Midbrain (tissue), 1 donor: ENCODE measurements at places on chromosomes 12 and 14.

- DNase-seq = peak; percentile 44
These were observed 174.7 kb downstream of the SSPN start for GRCh38 chr12:26370098-26370497.

GRCh38 chr12:92732216-92732615 lies 29.4 kb downstream of the PLEKHG7 start:
- DNase-seq = no peak

GRCh38 chr12:78121969-78122610 lies 291.4 kb downstream of the NAV3 start:
- no peak for DNase-seq

DNA sequence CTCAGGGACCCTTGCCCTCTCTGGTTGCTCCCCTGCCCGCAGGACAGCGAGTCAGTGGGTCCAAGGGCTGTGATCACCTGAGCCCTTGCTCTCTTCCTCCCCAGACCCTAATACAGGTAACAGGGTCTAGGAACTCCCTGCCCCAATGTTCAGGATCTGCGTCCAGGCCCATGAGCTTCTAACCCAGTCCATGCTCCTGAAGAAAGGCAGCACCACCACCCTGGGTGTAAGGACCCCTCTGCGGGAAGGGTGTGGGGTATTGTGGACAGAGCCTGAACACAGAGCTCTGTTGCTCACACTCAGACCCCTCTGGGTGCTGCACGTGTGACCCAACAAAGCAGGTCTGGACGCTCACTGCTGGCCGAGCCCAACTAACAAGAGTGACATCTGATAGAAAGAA lies 18.3 kb downstream of the GLRX5 start:
- no peak for DNase-seq

- no peak for DNase-seq
These were observed 25.3 kb downstream of the MYBPC1 start for GRCh38 chr12:101619858-101620761.
